ENCODE measurements at places on chromosomes 11 and 22.

DNA sequence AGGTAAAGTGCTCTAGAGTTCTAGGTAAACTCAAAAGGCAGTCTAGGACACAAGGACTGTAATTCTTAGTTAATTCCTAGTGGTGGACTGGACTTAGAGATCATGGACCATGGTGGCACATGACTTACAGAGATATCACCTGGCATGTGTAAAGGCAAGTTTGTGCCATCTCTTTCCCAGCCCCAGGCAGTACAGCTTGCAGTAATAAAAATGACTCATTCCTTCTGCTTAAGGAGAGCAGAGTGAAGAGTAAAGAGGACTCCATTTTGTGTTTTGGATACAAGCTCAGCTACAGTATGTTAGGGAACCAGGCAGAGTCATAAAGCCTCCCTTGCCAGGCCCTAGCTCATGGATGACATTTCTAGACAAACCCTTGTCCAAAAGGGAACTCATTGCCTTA is 629.9 kb downstream of the JRKL start:
- no peak for DNase-seq

DNA sequence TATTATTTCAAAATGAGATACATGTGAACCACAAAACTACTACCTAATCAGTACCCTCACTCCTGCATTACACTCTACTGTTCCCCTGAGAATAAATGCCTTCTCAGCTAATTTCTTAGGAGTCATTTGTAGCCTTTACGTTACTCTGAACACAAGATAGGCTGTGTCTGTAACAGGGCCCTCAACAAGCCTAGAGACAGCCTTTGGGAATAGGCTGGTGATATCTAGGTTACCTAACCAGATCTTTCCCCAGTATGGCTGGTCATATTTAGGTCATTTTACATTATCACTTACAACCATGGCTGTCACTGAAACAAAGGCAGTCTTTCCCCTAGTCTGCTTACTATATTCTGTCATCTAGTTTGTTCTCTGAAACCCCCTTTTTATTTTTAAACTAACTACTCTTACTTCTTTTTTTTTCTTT is 14.2 kb downstream of the ATM start:
- DNase-seq, result no peak

DNA sequence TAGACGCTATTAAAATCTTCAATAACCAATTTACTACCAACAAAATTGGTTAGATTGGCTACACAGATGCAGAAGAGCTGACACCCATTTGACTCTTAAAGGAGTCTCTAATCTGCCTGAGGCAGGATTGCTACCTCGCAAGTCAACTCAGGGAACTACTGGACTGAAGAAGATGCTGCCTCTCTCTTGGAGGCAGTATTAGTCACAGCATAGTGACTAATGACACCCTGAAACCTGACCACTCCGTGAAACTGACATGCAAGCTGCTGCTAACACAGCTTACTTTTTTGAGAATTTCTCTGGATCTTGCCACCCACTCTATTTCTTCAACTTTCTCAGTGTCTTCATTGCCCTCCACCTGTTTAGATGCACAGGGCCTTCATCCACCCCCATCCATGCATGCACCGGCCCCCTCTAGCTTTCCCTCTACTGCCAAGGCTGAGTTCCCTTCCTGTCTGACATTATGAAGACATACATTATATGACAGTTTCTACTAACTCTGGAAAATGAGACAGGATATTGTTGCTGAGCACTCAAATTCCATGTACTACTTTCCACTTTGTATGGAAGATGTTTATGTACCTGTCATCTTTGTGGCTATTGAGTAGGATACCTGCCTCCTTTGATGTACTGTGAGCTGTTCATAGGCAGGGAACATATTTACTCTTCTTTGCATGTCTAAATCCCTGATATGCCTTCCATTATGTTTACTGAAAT is 183.2 kb downstream of the MSANTD4 start:
- DNase-seq, result peak; percentile 13

DNA sequence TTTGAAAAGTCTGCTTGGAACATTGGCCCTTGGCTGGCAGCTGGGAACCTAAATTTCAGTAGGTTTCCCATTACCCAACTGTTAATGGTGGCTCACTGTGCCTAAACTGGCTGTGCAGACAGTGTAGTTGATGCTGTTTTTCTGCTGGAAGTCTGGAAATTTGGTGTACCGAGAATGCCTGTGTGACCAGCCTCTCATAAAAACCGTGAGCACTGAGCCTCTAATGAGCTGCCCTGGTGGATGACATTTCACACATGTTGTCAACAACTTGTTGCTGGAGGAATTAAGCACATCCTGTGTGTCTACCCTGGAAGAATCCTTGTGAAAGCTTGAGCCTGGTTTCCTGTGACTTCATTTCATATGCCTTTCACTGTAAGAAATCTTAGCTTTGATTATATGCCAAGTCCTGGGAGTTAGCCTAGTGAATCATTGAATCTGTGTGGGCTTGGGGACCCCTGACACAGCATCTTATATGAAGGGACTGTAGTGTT is 131.1 kb downstream of the LDLRAD3 start:
- no peak for DNase-seq

- peak; percentile 62 for DNase-seq
Measured at GRCh38 chr22:17199003-17199731, 20.1 kb downstream of the ADA2 start.

DNA sequence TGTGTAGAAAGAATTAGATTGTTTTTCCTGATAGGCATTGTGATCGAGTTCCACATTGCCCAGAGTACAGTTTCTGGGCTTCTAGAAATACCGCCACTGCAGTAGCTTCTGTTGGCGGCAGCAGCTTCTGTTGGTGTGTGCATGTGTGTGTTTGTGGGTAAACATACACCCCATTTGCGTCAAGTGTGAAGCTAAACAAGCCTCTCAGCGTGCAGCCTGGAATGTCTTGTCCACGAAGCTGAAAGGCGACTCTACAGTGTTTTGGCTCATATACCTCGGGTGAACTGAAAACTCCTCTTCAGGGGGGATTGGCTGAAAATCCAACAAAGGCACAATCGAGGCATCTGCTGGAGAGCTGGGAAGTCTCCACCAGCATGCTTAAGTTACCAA is 112.0 kb upstream of the E2F8 start:
- DNase-seq, result no peak

DNA sequence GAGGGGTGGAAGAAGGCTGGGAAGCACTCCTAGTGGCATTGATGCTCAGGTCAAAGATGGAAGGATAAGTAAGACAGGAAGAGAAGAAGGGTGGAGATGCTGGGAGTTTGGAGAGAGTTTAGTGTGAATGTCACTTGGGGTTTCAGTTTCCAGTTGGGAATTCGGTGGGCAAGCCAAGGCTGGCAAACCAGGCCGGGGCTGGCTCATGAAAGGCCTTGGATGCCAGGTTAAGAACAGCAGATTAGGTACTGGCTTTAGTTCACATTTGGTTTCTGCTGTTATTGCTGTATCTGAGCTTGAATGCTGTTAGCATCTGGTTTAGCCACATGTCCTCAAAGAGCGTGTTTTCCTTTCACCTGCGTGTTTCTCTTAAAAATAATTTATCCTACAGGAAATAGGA is 69.6 kb downstream of the BLID start:
- no peak for DNase-seq

GRCh38 chr11:2518983-2519340 is 74.2 kb downstream of the KCNQ1 start:
- DNase-seq, result no peak

GRCh38 chr22:37121887-37122591 is 12.5 kb upstream of the TMPRSS6 start:
- DNase-seq, result no peak

DNA sequence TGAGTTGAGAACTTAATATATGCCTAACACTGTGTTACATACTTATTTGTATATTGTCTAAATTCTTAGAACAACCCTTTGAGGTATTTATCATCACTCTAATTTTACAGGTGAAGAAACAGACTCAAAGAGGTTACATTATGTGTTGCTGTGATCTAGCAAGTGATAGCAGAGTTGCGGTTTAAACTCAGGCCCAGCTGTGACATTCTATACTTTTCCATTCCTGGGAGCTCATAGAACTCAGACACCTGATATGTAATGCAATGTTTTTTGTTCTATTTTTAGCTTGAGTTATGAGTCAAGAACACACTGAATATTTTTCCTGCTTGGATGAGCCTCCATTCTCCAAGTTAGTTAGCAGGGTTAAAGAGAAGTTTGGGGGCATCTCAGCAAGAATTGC is 449.7 kb upstream of the DDI1 start:
- DNase-seq, result no peak

GRCh38 chr22:27885977-27886842 is 32.8 kb downstream of the PITPNB start:
- DNase-seq, result peak; percentile 63

- DNase-seq, result no peak
Measured at GRCh38 chr22:20014526-20015186, 2.0 kb downstream of the ARVCF start.

GRCh38 chr22:46672731-46673130 is 52.5 kb downstream of the GRAMD4 start:
- no peak for DNase-seq

DNA sequence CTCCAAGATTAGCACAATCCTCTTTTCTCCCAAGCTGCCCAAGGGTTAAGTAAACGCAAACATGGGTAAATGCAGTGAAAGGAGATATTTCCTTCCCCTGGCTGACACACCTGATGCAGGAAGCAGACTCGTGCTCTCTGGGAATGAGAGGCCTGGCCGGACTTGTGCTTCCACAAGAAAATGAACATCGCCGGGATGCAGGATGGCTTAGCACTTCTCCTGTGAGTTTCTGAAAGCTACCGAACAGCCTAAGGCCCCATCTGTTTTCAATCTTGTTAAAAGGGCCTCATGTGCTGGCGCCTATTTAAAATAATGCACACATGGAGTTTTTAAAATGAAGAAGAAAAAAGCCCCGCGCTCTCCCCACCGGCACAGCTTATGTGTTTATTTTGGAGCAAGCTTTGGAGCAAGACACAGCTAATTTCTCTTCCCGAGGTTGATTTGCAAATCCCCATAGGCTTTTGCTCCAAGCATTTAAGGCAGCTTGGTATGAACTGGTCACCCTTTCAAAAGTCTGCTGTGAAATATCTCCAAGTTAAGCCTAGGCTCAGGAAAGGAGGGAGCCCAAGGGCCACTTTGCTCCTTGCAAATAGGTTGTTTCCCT is 100.9 kb downstream of the SYN3 start:
- no peak for DNase-seq

GRCh38 chr11:37088573-37088910 is 490.5 kb upstream of the RAG2 start:
- no peak for DNase-seq

GRCh38 chr22:21940521-21940920 is 12.1 kb downstream of the PPM1F start:
- no peak for DNase-seq

DNA sequence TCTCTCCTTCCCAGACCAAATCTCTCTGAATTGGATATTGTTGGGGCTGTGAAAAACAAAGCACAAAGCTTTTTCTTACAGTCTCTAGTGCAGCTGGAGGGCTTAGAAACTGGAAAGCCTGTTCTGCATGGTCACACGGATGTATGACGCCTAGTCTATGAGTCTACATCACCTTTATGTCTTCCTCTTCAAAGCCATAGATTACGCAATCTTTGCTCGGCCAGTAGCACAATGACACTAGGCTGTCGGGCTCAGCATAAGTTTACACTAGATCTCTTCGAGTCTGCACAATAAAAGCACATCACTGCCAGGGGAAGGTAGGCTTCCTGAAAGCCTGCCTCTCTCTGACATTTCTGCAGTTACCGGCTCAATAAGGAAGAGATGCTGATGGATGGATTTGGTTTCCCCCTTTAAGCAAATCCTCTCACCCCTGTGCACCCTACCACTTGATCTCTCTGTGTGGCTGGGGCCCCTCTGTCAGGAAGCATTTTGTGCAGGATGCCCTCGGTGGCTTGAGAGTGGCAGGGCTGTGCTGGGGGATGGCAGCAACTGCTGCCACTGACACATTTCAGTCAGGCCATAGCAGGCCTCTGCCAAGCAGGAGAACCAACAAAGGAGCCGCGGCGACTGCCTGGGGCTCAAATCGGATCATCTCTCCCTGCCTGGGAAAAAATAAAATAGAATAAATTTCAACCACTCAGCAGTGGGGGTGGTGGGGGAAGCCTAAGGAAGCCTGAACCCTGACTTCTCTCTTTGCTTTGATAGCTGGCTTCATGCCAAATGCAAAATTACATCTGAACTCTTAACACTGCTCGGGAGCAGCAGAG is 1272.8 kb downstream of the LRRC4C start:
- DNase-seq, result no peak

DNA sequence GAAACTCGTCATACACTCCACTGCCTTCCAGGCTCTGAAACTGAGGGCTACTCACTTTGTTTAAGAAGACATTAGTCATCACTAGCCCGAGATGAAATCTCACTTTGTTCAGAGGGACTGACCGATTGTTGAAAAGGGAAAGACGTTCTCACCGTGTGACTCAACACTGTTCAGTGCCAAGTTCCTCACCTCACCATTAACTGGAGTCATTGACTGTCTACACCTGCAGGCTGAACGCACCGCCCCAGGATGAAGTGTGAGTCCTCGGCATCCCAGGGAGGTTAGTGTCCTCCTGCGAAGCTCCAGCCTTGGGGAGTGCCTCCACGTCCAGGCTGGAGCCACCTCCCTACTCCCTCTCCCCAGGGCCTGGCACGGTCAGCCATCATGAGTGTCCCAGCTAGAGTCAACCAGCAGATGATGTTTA is 30.4 kb downstream of the FADD start:
- DNase-seq, result no peak

DNA sequence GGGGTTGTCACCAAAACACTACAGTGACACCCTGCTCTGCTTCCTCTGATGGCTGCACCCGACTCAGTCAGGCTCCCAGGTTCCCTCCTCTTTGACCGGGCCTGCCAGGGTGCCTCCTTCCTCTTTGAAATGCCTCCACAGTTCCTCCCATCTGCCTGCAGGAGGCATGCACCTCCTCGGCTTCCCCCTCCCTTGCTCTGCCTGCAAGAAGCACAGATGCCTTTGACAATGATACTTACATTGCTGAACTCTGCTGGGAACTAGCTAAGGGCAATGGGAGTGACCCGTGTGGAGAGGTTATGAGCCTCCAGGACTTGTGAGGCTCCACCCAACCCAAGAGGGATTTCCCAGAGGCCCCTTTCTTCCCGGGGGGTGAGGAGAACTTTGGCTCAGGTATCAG is 674.1 kb downstream of the OPCML start:
- peak; percentile 59 for DNase-seq

DNA sequence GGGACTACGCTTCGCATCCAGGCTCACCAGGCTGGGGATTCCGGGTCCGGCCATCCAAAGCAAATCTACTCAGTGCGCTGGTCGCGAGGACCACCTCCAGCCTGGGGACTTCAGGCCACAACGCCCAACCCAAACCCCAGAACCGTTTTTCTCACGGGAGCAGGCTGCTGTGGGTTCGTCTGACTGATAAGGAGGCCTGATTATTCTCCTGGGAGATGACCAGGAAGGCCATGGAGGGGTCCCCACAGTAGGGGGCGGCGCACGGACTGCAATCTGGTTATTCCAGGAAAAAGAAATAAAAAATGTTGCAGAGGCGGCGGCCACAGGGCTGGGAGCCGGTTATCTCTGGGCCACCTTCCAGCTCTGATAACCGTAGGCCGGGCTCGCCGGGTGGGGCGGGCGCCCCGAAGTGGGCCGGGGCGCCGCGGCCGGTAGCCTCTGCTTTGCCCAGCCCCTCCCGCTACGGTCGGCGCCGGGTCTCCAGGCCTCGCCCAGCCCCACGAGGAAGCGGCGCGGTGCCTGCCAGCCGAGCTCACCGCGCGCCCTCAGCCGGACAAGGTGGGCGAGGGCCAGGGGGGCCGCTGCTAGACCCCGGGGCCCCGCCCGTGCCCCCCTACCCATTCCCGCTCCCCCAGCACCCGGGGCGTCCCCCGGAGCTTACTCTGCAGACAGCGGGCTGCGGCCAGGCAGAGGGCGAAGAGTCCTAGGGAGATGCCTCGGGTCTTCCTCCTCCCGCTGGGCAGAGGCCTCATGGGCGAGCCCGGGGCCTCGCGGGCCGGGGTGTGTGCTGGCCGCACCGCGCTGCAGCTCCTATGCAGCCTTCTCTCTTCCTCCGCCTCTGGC is 446 bp downstream of the VSTM5 start:
- DNase-seq, result peak; percentile 59

All from iPS-NIHi11 (cell line).